ENCODE measurements at places on chromosomes 4 and X.

DNA sequence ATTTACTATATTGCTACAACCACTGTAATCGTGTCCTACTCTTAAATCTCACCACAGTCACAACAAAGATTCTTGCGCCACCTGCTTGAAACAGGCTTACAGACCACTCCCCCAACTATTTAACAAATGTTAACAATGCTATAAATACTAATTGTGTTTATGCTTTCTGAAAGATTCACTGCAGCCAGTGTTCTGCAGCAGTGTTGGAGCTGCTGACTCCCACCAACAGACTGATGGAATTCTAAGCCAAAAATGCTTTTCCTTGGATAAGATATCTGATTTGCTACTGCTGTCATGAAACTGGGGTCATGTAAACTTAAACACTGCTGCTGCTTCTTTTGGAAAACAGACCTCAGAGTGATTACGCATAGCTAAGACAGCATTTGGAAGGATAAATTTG lies 244.2 kb upstream of the MAB21L2 start:
- no peak for DNase-seq

DNA sequence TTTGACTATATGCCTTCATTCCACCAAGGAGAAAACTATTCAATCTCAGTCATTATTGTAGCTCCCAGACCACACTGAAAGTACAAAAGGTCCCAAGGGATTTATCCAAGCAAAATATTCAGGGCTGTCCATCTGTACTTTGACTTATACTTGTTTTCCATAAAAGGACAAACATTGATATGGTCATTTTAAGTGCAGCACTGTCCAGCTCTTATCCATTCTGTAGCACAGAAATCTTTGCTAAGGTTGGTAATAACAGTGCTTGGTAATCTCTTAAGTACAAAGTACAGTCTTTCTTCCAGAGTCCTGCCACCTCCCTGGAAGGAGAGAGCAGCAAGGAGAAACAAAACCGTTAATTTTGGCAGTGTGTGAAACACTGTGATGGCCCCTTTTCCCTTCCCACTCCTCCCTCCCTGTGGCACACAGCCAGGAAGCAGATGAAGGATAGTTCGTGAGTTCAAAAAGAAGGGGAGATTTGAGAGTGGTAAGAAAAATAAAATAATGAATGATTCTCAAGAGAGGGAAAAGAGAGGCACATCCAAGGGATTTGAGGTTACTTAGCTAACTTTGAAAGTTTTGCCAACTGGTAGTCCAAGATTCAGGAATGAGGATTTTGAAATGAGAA lies 6.8 kb upstream of the CXCL2 start:
- no peak for DNase-seq

DNA sequence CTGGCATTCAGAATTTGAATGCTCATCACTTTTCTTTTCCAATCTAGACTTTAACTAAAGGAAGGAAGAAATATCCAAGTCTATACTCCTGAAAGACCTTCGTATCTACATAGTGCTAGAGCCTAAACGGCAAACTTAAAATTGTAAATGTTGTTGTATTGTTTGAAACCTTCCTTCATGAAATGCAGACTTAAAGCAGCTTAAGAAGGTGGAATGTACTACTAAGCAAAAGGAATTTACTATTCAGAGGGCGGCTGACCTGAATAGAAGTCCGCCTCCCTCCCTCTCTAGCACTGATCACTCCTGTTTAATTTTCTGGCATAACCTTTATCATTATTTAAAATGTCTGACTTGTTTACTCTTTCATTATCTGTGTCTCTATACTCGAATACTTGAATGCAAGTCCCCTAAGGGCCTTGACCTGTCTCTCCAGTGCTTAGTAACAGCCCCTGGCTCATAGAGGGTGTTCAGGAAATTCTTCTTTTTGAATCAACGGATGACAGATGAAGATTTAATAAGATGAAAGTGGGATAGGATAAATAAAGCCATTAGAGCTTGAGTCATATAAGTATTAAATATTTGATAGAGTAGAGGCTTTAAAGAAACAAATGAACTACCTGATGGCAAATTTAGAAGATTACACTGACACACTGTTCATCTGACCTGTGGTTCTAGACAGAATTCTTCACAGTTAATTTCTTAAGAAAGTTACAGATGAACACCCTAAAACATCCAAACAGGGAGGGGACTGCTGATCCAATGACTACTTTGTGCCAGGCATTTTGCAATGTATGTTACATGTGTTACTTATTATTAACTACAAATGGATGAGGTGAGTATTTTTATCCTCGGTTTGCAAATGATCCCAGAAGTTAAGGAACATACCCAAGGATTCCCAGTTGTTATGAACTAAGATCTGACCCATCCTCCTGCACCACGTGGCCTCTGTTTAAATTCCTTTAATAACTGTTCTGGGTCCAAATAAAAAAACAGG lies 20.2 kb upstream of the RBPJ start:
- no peak for DNase-seq

- DNase-seq: no peak
These were observed 446.7 kb downstream of the EPHA5 start for GRCh38 chr4:65223601-65224000.

DNA sequence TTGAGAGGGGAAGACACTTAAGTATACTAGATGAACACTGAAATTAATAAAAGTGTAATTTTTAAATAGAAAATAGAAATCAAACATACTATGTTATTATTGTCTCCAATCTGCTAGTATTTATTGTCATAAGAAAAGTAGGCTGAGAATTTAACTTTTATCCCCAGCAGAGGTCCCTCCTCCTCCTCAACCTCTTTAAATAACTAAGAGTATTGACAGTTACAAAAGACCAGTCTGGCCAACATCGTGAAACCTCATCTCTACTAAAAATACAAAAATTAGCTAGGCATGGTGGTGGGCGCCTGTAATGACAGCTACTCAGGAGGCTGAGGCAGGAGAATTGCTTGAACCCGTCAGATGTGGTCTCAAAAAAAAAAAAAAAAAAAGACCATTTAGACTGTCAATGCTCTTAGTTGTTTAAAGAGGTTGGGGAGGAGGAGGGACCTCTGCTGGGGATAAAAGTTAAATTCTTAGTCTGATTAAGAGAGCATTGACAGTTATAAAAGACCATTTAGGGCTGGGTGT lies 4.2 kb downstream of the SLC30A9 start:
- DNase-seq: no peak

DNA sequence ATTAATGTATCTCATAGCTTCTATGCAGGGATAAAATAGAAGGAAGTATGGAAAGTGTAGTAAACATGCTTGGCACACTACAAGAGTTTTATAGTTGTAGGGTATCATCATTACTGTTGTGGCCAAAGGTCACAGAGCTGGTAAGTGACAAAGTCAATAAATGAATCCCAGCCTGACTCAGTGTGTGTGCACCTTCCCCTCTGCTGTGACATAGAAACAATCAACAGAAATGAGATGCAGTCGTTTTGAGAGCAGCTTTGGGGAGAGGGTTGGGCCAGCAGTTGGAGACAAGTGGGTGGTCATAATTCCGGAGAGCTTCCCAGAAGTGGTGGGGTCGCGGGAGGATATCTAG lies 82.4 kb upstream of the RBPJ start:
- DNase-seq: no peak

- DNase-seq: no peak
These were observed 104.7 kb upstream of the SMIM10 start for GRCh38 chrX:134886002-134886596.

Measured in GDM1 (cell line).